ENCODE measurements at places on chromosomes 4 and X.

DNA sequence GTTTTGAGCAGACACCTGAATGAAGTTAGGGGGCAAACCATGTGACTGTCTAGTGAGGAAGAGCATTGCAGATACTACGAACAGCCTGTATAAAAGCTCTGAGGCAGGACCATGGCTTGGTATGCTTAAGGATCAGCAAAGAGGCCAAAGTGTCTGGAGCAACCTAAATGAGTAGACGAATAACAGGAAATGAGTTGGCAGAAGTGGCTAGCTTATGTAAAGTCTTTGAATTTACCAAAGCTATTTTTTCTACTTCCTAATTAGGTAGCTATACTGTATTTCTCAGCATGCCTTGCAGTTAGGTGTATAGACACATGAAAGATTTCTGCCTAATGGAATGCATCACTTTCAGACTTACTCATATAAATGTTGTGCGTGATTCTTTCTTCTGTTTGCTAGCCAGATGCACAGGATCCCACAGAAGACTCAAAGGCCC is 9.3 kb upstream of the GPRIN3 start:
- H3K4me3 ChIP-seq: no peak overlapping the region
- DNase-seq: no peak
- H3K27me3 ChIP-seq: no peaks in the 10 kb centered on the region
- peaks cover 4% of the 10 kb centered on the region for H3K4me1 ChIP-seq
- H3K27ac ChIP-seq: no peak overlapping the region
- H3K36me3 ChIP-seq: no peaks in the 10 kb centered on the region

GRCh38 chr4:15652841-15653240 is 2.3 kb downstream of the FBXL5 start:
- no peak for DNase-seq
- H3K36me3 ChIP-seq: no peaks in the 10 kb centered on the region
- peak overlapping the region; percentile 96 for H3K4me3 ChIP-seq
- peaks cover 2% of the 10 kb centered on the region for H3K27me3 ChIP-seq
- peaks cover 49% of the 10 kb centered on the region for H3K4me1 ChIP-seq
- H3K27ac ChIP-seq: no peak overlapping the region

- peaks cover 9% of the 10 kb centered on the region for H3K4me1 ChIP-seq
- no peak for DNase-seq
- H3K27me3 ChIP-seq: peaks cover 30% of the 10 kb centered on the region
- H3K4me3 ChIP-seq: no peak overlapping the region
- no peaks in the 10 kb centered on the region for H3K36me3 ChIP-seq
Observed at GRCh38 chr4:76256032-76256431, 4.5 kb downstream of the FAM47E start.

DNA sequence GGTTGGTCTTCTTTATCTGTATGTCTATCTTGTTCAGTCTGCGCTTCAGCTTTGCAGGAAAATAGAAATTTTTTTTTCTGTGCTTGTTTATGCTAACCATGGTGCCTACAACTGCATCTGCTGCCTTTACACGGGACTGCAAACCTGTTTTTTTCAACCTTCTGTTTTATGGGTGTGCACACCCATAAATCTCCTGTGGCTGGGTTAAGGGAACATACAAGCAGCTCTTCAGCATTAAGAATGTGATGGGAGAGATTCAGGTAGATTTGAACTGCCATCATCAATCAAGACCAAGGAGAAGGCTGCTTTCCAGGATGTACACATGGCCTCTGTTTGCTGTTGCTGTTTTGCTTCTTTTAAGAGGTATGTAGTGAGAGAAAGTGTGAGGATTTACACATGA is 502.9 kb downstream of the ANKRD50 start:
- DNase-seq: no peak
- H3K4me3 ChIP-seq: no peak overlapping the region
- peaks cover 16% of the 10 kb centered on the region for H3K4me1 ChIP-seq
- peak overlapping the region; percentile 37 for H3K27ac ChIP-seq
- no peaks in the 10 kb centered on the region for H3K36me3 ChIP-seq

DNA sequence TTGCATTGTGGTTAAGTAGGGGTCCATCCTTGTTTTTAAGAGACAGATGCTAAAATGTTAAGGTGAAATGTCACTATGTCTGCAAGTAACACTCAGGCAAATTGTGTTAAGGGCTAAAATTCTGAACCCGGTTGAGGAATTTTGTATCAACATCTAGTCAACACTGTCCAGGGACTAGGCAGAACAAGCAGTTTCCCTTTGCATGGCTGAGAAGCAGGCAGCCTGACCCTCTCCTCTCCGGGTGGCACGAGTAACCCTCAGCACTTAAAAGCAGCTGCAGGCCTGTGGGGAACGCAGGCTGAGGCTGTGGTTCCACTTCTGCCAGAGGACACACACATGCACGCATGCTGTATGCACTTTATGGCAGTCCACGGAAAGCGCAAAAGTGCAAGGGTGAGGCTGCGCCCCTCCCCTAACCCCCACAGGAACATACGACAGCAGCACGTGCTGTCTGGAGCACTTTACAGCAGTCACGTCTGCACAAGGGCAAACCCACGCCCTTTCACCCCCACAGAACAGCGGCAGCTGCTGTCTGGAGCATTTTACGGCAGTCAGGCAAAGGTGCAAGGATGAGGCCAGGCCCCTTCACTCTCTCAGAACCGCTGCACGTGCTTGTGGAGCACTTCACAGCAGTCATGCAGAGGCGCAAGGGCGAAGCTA is 619 bp upstream of the MPC1L start:
- peaks cover 6% of the 10 kb centered on the region for H3K4me1 ChIP-seq
- H3K27ac ChIP-seq: no peak overlapping the region
- no peaks in the 10 kb centered on the region for H3K36me3 ChIP-seq
- H3K27me3 ChIP-seq: peaks cover 4% of the 10 kb centered on the region
- no peak overlapping the region for H3K4me3 ChIP-seq

DNA sequence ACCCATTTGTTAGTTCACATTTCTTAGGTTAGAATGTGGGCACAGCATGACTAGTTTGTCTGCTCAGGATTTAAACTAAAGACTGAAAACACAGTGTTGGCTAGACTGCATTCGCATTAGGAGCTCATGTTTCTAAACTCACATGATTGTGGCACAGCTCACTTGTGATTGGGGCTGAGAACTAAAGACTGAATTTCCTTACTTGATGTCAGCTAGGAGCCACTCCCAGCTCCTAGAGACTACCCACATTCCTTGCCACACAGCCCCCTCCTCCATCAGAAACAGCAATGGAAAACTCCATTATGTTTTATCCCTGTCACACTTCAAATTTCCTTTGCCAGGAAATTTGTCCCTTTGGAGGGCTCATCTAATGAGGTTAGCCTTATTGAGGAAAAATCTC is 170.2 kb upstream of the NUDT6 start:
- peaks cover 22% of the 10 kb centered on the region for H3K36me3 ChIP-seq
- no peak overlapping the region for H3K4me3 ChIP-seq
- DNase-seq: no peak
- no peak overlapping the region for H3K27ac ChIP-seq

GRCh38 chr4:86924811-86925210 is 10.0 kb upstream of the AFF1 start:
- H3K4me1 ChIP-seq: peaks cover 11% of the 10 kb centered on the region
- no peak for DNase-seq
- H3K4me3 ChIP-seq: no peak overlapping the region
- peaks cover 2% of the 10 kb centered on the region for H3K27me3 ChIP-seq

DNA sequence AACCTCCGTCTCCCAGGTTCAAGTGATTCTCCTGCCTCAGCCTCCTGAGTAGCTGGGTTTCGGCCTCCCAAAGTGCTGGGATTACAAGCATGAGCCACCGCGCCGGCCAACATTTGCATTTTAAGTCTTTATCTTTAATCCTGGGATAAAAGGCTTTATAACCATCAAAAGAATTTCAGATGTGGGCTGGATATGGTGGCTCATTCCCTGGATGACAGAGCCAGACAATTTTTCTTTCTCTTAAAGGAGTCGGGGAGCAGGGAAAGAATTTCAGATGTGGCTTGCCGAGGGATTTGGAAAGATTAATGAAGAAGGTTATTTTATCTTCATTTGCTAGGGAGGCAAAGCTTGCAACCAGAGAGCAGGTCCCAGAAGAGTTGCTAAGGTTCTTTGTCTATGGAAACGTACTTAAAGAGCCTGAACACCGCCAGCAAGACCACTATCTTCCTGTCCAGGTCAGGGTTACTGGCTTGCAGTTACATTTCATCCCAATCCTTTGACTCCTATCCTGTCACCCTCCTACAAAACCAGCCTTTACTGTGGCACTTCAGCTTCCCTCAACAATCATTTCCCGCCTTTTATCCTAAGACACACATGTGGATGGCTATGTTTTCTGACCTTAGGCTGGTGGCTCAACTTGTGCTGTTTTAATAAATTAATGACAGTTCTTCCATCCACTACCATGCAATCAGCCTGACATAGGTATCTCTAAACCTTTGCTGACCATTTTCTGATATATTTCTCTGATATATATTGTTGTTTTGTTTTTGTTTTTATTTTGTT is 3.9 kb upstream of the KLHL8 start:
- H3K27ac ChIP-seq: no peak overlapping the region
- DNase-seq: no peak
- no peaks in the 10 kb centered on the region for H3K36me3 ChIP-seq
- peaks cover 2% of the 10 kb centered on the region for H3K4me1 ChIP-seq
- no peak overlapping the region for H3K4me3 ChIP-seq

- H3K27me3 ChIP-seq: no peaks in the 10 kb centered on the region
- no peaks in the 10 kb centered on the region for H3K36me3 ChIP-seq
- H3K4me3 ChIP-seq: no peak overlapping the region
- no peak overlapping the region for H3K27ac ChIP-seq
- DNase-seq: no peak
Observed at GRCh38 chr4:29151584-29151983, 1568.6 kb upstream of the PCDH7 start.

GRCh38 chr4:3335385-3335784 is 42.6 kb downstream of the RGS12 start:
- no peaks in the 10 kb centered on the region for H3K4me1 ChIP-seq
- H3K36me3 ChIP-seq: no peaks in the 10 kb centered on the region
- no peak for DNase-seq
- H3K27me3 ChIP-seq: no peaks in the 10 kb centered on the region
- no peak overlapping the region for H3K4me3 ChIP-seq
- H3K27ac ChIP-seq: 0 out of 2 replicates have a peak overlapping the region, but pooled peaks have one; percentile 12

DNA sequence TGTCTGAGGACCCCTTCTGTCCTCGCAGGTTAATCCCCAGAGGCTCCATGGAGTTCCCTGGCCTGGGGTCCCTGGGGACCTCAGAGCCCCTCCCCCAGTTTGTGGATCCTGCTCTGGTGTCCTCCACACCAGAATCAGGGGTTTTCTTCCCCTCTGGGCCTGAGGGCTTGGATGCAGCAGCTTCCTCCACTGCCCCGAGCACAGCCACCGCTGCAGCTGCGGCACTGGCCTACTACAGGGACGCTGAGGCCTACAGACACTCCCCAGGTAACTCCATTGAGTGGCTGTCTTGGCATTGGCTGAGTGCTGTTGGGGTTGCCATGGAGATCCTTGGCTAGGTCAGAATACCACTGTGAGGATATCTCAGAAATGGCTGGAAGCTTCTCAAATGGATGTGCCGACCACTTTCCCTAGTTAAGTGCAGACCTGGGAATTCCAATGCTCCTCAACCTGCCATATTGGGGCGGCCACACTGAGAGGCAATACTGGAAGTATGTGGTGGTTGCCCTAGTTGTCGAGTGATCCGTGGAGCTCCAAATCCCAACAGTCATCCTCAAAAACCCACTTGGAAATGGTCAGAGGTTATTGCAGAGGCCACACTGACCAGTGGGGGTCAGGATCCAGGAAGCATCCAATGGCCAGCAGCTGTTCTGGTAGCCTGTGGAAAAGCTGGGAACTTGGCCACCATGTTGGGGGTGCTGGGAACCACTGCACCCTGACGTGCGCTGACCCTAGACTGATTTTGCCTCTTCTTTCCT is 4.9 kb downstream of the GATA1 start:
- H3K4me3 ChIP-seq: no peak overlapping the region
- peaks cover 15% of the 10 kb centered on the region for H3K27me3 ChIP-seq
- no peak for DNase-seq
- H3K36me3 ChIP-seq: no peaks in the 10 kb centered on the region

DNA sequence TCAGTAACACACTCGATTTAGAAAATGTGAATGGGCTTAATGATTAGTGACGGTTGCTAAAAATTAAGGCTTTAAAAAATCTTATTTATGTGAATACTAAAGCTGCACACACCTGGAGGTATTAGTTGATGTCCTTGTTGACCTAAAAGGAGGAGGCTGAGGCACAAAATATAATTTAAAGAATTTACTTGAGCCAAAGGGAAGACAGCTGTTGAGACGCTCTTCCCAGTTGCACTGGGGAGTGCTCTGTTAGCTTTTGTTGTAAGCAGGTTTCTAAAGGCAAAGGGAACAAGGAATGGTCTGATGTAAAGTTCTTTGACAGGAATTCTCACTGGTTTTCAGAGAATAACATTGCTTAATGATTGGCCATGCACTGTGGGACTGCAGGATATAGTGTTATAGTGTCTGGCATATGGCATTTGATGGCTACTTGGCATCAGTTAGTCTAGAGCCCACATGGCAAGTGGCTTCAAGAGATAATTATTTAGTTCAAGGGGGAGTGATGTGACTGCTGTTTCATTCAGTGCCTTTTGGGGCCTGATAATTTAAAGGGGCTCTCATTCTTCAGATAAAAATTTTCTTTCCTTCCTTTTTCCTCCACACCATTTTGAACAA is 30.8 kb upstream of the PGM2 start:
- no peaks in the 10 kb centered on the region for H3K4me1 ChIP-seq
- DNase-seq: no peak
- H3K36me3 ChIP-seq: peaks cover 18% of the 10 kb centered on the region
- no peaks in the 10 kb centered on the region for H3K27me3 ChIP-seq
- no peak overlapping the region for H3K4me3 ChIP-seq
- H3K27ac ChIP-seq: no peak overlapping the region

- H3K27me3 ChIP-seq: no peaks in the 10 kb centered on the region
- H3K4me1 ChIP-seq: peaks cover 5% of the 10 kb centered on the region
- H3K36me3 ChIP-seq: 0 out of 2 replicates have a peak, but pooled peaks cover 3% of the 10 kb centered on the region
- no peak overlapping the region for H3K4me3 ChIP-seq
- H3K27ac ChIP-seq: no peak overlapping the region
Observed at GRCh38 chr4:151717909-151718628, 42.7 kb downstream of the GATB start.

GRCh38 chrX:80237072-80237471 is 183.2 kb upstream of the TENT5D start:
- no peak overlapping the region for H3K4me3 ChIP-seq
- H3K27me3 ChIP-seq: no peaks in the 10 kb centered on the region
- peaks cover 4% of the 10 kb centered on the region for H3K36me3 ChIP-seq
- DNase-seq: peak; percentile 10

GRCh38 chr4:98828801-98829200 is 100.1 kb downstream of the EIF4E start:
- H3K4me1 ChIP-seq: no peaks in the 10 kb centered on the region
- H3K27me3 ChIP-seq: no peaks in the 10 kb centered on the region
- no peaks in the 10 kb centered on the region for H3K36me3 ChIP-seq
- no peak overlapping the region for H3K4me3 ChIP-seq
- DNase-seq: peak; percentile 23

GRCh38 chr4:20347531-20347930 is 95.8 kb downstream of the SLIT2 start:
- no peak overlapping the region for H3K27ac ChIP-seq
- H3K36me3 ChIP-seq: no peaks in the 10 kb centered on the region
- no peak overlapping the region for H3K4me3 ChIP-seq
- no peaks in the 10 kb centered on the region for H3K27me3 ChIP-seq
- no peak for DNase-seq

- H3K27me3 ChIP-seq: peaks cover 11% of the 10 kb centered on the region
- H3K4me3 ChIP-seq: peak overlapping the region; percentile 88
- H3K27ac ChIP-seq: peak overlapping the region; percentile 85
- peaks cover 30% of the 10 kb centered on the region for H3K4me1 ChIP-seq
- H3K36me3 ChIP-seq: no peaks in the 10 kb centered on the region
- no peak for DNase-seq
Observed at GRCh38 chrX:130267956-130268448, 697 bp downstream of the ZNF280C start.

GRCh38 chrX:112654871-112655270 is 24.9 kb downstream of the LHFPL1 start:
- no peak overlapping the region for H3K4me3 ChIP-seq
- H3K27ac ChIP-seq: no peak overlapping the region
- peaks cover 5% of the 10 kb centered on the region for H3K36me3 ChIP-seq
- no peak for DNase-seq
- no peaks in the 10 kb centered on the region for H3K27me3 ChIP-seq

All from WTC11 (cell line).